Ecto neural progenitor cell (in vitro differentiated cells): ENCODE measurements at places on chromosomes 1 and 21.

DNA sequence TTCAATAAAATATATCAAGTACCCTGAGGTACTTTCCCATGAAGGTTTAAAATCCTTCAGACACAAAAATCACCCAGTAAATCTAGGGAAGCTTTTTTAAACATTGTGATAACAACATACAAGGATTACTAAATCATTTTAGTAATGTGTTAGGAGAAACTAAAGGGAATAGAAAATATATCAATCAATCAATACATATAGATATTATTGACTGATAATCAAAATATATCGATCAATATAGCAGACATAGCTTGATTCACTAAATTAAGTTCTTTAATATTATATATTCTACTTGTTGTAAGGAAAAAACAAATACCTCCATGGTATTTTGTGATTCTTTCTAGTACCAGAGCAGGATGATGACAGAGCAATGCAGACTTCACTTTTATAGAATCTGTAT, 35.2 kb downstream of the MAP3K21 start:
- no peak for DNase-seq

DNA sequence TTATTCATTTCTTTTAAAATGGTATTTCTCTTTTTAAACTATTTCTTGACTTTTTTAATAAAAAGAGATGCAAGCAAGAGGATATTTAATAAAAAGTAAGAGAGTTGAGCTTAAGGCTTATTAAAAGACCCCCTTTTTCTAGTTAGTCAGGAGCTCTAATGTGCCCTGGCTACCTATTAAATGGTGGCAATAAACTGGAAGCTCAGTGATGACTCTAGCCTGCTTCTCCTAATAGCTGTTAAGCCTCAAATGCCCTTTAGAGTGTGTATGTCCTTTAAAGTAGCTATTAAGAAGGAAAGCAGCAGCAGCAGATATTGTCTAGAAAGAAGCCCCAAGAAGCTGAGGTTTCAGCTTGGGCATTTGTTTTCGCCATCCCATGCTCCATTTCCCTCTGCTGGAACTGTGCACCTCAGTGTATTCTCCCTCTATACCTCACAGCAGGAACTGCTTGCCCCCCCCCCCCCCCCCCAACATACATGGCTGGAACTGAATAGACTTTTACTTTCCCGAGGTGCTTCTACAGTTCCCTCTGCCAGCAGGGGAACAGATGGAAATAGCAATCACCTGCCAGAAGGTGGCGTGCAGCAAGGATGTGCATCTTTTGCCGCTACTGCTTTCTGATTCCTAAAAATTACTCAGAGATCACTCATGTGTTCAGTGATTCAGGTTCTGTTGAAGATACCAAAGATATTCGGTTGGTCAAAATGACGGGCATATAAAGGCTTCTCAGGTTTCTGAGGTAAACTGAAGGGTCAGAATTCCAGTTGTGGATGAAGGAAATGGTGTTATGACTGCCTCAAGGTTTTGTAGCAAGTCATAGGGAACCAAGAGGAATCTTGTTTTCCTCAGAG, 2.5 kb downstream of the RGS4 start:
- peak; percentile 73 for DNase-seq

GRCh38 chr1:101025283-101025656, 314 bp downstream of the DPH5 start:
- no peak for DNase-seq

GRCh38 chr1:3922201-3922725, 22.2 kb upstream of the C1orf174 start:
- no peak for DNase-seq

DNA sequence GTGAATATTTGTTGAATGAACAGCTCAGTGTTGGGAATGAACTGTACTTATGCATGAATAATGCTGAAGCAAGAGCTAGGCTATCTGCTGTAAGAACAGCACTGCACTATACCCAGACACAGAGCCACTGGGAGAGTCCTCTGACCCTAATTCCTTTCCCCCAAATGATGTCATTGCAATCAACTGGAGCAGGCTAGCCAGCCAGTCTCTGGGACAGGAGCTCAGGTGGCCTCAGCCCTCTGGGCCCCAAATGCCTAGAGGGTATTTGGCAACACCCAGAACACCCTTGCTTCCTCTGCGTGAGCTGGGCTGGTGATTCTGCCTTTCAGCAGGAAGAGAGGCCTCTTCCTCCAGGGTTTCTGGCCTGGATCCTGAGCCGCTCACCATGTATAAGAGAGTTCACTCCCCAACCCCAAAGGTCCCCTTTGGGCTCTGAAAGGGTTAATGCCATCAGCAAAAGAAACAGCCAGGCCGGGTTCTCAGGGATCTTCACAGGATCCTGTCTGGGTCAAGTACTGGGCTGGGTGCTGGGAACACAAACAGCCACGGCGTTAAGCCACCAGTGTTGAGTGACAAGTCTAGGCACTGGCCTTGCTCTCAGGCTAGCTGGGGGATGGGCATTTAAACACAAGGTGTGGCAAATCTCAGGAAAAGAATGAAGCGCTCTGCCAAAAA, 3.7 kb upstream of the PADI4 start:
- no peak for DNase-seq

GRCh38 chr1:196178083-196178635, 430.1 kb downstream of the KCNT2 start:
- no peak for DNase-seq

DNA sequence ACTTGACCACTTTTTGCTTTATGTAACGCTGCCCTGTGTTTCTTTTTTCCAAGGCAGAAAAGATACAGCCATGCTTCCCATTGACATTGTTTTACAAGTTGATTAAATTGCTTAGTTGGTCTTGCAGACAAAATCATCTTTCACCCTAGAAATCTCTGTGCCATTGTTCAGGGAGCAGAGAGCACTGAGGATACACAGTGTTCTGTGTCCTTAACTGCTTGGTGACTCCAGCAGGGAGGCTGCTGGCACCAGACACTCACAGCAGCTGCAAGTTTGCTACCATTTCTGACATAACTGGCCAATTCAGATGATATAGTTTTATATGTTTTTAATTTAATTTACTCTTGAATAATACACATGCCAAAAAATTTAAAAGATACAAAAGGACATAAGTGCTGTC, 118.7 kb downstream of the RGS2 start:
- DNase-seq = no peak

GRCh38 chr21:16872616-16873015, 640.2 kb upstream of the CXADR start:
- DNase-seq = no peak

DNA sequence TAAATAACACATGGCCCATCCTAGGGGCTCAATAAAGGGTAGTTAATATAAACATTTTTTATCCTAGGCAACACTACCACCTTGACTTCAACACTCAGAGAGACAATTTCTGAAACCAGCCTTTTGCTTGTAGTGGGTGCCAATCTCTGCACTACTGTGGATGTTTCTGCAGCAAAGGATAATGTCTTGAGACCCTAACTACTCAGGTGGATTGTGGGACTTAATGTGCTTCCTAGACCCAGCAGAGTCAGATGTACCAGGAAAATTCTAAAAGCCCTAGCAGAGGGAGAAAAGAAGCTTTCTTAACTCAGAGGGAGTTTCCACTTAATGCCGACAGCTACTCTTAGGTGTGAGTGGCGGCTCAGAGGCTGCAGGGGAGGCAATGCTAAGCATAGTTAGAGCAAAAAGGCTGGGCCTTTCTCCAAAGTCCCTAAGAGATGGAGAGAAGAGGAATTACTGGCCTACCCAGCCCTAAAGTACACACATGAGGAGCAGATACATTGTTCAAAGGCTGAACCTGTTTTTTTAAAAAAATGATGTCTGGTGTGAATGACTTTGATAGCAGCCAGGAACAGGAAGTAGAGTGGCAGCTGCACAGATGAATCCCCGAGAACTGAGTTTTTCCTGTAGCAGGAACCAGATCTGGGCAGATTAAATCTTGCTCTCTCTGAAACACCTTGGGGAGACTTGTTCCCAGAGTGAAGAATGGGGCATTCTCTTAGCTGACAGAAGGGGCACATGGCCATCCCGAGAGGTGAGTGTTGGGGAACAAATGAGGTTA, 33.5 kb upstream of the ABCD3 start:
- DNase-seq = no peak

GRCh38 chr1:218763538-218763937, 410.1 kb upstream of the LYPLAL1 start:
- no peak for DNase-seq

DNA sequence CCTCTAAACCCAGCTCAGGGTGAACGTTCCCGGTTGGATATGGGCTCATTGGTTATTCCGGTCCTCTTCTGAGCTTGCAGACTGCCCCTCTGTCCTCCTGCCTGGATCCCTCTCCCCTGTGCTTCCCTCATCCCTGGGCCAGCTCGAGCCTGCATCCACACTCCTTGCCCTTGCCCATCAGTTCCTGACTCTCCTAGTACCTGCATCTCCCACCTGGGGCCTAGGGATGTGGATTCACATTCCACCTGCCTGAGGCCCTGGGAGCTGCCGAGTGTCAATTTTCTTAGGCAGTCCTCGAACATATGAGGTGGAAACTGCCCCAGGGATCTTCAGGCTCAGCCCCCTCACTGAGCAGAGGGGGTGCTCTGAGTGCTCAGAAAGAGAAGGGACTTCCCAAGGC, 252.2 kb downstream of the GRIK3 start:
- DNase-seq = no peak

GRCh38 chr1:184633785-184634184, 120.9 kb downstream of the EDEM3 start:
- no peak for DNase-seq

DNA sequence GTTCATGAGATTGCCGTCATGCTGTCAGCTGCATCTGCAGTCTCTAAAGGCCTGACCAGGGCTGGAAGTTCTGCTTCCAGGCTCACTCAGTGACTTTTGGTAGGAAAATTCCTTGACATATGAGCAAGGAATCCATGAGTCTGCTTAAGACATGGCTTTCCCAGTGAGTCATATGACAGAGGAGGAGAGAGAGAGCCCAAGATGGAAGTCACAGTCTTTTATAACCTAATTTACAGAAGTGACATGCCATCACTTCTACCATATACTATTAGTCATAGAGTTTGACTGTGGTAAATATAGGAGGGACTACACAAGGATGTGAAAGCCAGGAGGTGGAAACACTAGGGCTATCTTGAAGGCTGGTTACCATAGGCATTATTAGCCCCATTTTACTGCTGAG, 115.2 kb downstream of the ROR1 start:
- no peak for DNase-seq

DNA sequence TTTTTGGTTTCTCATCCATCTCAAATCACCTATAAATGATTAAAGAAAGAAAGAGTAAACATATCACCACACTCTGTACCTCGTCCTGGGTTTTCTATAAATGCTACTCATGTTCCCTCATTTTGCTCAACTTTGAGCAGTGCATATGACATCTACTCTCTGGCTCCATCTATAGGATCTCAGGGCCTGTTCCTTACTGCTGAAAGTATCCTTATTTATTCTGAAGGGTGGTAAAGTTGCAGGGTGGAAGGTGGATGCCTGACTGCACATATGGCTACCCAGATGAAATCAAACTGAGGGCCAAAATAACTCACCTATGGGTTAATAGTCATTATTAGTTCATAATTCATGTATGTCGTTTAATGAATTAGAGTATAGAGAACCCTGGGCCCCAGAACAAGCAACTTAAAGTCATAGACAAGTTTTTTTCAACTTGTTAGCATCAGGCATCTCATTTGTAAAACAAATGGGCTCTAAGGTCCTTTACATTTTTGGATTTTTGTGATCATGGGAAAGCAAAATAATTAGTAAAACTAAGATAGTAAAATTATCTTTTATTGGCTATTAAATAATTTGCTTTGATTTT, 46.5 kb downstream of the NCF2 start:
- DNase-seq = no peak

GRCh38 chr1:100065969-100066227, 66.8 kb downstream of the SASS6 start:
- DNase-seq = no peak

DNA sequence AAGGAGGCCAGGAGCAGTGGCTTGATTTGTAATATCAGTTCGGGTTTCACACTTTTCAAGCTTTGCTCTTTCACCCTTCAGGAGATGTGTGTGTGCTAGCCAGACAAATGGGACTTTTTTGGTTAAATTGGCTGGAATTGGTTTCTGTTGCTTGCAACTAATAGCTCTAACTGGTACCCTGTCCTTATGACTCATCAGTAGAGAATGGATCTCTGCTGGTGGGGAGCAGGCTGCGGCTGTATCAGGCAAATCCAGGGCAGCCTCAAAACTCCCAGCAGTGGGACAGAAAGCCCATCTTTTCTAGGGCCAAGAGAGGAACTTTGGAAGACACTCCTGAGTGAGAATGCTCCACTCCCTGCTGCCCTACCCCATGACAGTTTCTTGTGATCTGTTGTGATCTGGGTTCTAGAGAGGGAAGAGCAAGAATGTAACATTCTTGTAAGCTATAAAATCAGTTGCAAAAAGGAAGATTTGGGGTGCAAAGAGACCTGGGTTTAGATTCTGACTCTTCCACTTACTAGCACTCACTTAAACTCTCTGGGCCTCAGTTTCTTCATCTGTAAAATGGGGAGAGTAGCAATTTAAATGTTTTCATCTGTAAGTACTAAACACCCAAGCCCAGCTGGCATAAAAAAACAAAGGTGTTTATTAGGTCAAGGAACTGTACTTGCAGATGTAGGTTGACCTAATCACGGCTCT, 257.0 kb upstream of the TMEM51 start:
- DNase-seq = no peak
